Left hindlimb (tissue), 1 donor: ENCODE measurements at places on chromosomes 7 and 10.

DNA sequence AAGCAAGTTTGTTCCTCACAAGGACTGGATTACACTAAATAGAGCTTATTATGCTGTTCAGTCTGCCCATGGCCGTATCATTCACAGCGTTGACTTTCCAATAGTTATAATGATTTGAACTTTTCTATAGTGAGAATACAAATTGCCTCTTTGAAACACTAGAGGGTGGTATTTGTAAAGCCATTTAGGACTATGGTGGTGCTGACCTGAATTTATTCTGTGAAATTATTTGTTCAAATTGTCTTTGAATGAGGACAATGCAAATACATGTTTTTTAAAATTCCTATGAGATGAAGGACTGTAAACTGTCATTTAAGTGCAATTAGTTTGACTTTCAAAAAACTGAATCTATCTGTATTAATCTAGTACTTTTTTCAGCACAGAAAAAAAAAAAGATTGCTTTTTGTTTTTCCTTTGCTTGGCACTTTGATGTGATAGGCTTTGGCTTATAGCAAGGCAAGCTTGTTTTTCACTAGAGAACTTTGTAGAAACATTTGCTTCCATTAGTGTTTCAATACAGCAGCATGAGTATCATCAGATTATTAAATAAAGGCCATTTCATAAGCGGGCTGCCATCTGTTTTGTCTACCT is 122.7 kb upstream of the TMEM229A start:
- no peak for DNase-seq

- no peak for DNase-seq
Measured at GRCh38 chr10:69600761-69601330, 27.6 kb upstream of the NEUROG3 start.

- DNase-seq, result no peak
Measured at GRCh38 chr7:43278088-43278644, 165.7 kb downstream of the HECW1 start.

- DNase-seq, result no peak
Measured at GRCh38 chr10:33498391-33498891, 164.0 kb upstream of the NRP1 start.

- no peak for DNase-seq
Measured at GRCh38 chr10:86403183-86403797, 36.7 kb upstream of the GRID1 start.

DNA sequence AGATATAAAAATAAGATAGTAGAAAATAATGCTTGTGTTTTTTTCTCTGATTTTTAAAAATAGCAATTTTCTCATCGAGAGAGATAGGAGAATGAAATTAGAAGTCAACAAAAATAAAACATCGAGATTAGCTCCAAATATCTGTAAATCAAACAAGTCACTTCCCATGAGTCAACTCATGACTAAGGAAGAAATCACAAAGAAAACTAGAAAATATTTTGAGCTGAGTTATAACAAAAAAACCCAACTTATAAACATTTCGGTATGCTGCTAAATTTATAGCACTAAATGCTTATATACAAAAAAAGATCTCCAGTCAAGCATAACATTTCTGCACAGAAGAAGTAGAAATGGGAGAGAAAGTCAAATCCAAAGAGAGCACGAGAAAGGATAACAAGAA is 140.1 kb downstream of the ITGA8 start:
- DNase-seq, result no peak

DNA sequence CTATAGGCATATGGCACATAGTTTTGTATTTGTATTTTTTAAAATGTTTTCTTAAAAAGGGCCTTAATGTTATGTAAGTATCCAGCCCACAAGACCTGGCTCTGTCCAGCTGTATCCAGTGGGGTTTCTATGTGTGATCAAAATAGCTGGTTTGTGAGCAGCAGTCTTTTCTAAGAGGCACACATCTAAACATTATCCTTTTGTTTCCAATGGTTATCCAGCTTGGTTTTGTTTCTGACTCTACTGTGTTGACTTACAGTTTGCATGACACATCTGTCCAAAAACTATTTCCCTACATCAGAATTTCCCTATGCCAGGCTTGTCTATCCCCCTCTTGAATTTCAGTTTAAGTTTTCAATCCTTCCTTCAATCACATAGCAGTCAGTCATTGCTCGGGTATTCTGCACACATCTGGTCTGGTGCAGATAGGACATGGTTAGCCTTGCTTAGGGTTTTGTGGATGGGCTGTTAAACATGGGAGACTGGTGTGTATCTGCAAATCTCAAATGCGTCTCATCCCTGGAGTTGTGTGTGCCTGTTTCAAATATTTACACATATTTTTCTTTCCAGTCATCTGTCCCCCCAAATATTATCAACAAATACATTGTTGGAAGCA is 104.2 kb downstream of the SAMD9 start:
- no peak for DNase-seq

GRCh38 chr10:60496181-60496580 is 106.5 kb upstream of the ANK3 start:
- DNase-seq, result no peak

DNA sequence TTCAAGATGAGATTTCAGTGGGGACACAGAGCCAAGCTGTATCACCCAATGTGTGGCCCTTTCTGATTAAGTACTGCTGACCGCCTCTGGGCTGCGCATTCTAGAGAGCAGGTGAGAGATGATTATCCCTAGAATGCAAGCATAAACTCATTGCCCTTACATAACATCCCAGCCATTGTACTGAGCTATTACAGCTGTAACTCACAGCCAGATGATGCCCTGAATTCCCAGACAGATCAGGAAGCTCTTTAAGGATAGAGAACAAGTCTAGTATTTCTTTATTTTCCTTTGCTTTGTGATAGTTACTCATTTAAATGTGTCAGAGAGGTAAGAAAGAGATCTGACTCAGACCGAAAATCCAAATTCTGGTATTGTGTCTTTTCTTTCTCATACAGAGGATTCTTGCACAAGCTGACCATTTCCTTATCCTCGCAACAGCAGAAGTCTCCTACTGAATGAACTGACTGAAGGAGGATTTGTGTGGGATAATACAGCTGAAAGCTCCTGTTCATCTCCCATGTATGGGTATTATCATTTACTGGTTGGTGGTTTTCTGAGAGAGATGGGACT is 58.4 kb downstream of the ZNF22 start:
- no peak for DNase-seq

DNA sequence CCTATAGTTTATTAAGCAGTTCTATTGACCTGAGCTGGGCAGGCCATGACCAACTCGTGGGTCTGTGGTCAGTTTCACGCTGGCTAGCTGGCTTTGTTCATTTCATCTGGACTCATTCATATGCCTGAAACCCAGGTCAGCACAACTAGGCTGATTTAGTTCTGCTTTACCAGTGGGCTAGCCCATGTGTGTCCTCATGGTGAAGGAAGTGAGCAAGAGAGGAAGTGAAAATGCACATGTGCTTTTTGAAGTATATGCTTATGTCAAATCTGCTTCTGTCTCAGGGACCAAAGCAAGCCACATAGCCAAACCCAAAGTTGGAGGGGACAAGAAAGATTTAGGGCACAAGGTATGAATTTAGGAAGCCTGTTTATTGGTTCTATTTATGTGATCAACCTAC is 154.5 kb downstream of the RNF133 start:
- DNase-seq, result no peak

- no peak for DNase-seq
Measured at GRCh38 chr10:104253106-104253505, 1.6 kb upstream of the GSTO1 start.

DNA sequence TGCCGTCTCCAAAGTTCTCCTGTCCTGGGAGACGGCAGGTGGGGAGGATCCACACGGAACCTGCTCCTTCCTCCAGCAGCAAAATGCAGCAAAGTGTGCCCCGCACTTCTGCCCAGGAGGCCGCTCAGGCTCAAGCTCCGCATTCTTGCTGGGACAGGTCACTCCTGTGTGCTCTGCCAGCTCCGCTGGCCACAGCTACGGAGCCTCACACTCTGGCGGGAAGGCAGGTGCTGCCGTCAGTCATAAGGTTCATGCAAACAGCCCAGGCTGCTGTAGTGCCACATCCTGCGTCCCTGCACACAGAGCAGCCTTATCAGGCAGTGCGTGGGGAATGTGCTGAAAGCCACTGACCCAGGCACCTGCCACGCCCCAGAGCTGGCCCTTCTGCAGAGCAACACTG is 22.4 kb downstream of the ADGRA1 start:
- DNase-seq, result peak; percentile 65

DNA sequence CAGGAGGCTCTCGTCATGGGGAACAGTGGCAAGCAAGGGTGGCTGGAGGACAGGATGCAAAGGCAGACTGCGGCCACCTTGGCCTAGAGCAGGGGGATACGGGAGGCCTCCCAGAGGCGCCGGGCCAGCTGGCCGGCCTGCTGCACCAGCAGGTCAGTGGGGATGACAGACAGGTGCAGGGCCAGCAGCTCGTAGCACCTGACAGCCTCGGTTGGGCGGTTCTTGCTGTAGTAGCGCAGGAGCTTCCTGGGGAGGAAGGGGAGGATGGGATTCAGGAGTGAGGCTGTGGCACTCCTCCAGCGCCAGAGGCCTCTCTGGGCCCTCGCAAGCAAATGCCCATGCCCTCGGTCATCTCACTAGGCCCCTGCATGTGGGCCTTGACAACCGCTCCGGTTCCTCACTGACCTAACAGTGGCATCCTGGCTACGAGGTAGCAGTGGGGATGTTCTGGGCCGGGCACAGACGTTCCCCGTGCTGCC is 2.5 kb upstream of the PYROXD2 start:
- DNase-seq, result no peak

GRCh38 chr10:21020545-21020944 is 123.4 kb upstream of the NEBL start:
- no peak for DNase-seq

GRCh38 chr10:4391683-4392082 is 434.3 kb upstream of the AKR1E2 start:
- DNase-seq, result no peak

DNA sequence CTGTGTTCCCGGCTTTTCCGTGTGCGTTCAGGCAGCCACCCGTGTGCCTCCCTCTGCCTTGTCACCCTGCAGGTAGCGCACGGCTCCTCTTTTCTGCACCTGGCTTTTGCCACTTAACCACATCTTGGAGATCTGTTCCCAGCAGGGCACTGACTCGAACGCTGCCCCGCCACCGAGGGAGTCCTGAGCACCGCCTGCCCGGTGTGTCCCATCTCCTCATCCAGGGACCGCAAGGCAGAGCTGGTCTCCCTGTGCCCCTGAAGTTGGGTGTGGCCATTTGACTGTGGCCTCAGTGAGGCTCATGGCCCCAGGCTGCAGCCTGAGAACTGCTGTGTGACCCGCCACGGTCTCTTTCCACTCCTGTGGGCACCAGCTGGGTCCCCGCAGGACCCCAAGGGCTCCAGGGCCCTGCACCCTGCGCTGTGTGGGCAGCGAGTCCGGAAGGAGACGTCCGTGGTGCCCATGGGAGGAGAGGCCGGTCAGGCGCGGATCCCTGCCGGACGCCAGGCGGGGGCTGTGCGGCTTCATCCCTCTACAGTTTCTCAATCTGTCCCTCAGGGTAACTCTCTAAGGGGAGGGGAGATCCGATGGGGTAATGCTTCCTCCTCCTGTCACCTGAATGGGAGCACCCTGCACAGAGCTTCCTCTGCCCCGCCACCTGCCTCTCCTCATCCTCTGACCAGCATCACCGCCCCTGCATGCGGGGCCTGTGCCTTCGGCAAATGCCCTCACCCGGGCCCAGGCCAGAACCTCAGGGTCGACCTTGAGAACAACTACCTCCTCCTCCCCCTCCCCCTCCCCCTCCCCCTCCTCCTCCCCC is 1.8 kb upstream of the INTS1 start:
- no peak for DNase-seq

- no peak for DNase-seq
Measured at GRCh38 chr7:151461096-151461941, 21.4 kb upstream of the CRYGN start.

- no peak for DNase-seq
Measured at GRCh38 chr7:24905996-24906770, 73.8 kb downstream of the OSBPL3 start.

DNA sequence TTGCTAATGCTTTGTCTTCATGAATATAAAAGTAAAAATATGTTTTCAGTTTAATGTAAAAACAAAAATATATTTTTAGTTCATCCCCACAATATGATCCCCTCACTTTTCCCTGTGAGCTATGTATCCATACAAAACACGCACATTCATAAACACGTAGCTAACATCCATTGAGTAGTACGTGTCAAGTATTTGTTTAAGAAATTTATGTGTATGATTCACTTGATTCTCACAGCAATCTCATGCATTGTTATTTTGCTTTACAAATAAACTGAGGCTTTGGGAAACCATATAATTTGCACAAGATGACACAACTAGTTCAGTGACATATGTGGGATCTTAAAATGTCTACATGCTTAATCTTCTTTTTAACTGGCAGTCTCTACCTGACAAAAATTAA is 329.6 kb upstream of the SEMA3C start:
- no peak for DNase-seq

DNA sequence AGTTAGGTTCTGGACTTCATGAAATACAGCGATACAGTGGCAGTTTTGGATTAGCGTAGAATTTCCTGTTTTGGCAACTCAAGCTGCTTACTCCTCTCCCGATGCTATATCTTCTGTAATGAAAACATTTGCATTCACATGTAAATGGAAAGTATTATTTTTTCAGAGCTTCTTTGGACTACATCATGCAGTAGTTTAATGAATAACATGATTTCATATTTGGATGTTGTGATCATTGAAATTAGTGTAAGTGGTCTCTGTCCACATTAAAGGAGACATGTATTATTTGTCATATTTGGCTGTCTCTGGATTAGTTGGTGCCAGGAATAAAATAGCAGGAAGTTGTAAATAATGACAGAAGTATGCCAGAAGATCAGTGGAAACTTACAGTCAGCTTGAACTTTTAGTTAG is 331.6 kb downstream of the GFRA1 start:
- no peak for DNase-seq

DNA sequence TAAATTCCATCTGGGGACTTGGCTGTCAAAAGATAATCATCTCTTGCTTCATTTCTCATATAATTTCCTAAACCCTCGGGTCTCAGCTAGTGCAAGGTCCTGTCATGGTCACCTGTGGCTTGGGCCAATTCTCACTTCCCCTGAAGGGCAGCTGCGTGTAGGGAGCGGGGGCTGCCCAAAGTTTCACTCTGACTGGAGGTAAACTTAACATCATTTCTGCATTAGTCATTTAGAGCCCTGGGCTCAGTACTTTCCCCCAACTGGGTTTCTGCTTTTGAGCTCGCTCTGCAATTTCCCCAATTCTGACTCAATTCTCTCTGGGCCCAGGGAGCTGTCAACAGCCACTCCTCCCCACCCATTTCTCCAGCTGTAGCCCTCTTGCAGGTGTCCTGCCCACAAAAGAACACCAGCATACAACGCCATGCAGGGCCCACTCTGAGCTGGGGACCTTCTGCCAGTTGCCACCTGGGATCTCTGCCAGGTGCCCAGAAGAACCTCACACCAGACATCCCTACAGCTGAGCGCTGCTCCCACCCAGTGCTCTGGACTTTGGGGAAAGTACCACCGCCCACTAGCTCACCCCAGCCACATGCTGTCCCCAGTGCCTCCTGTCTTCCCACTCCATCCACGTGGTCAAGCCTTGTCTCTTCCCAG is 37.9 kb downstream of the VOPP1 start:
- DNase-seq, result no peak

- DNase-seq, result no peak
Measured at GRCh38 chr7:39574673-39575349, 8.6 kb downstream of the YAE1 start.

GRCh38 chr10:103968441-103969391 is 1.8 kb downstream of the SLK start:
- DNase-seq, result no peak

GRCh38 chr10:116952729-116953128 is 52.3 kb downstream of the SHTN1 start:
- no peak for DNase-seq
